Activated CD4-positive, alpha-beta T cell treated with anti-CD3 and anti-CD28 coated beads, Interleukin-2, amount 10 ng/mL, durations not matched to agents 7 days and 5 days (primary cell): ENCODE measurements at places on chromosomes 11 and 22. TPM values are rescaled to one million over a fixed set of nuclear protein-coding genes. Genes with fewer than 3 reads are reported as not detected.

BET1L gene
- total RNA-seq, result 29.7 TPM

GRCh38 chr11:30873924-30874610, 287.9 kb upstream of the MPPED2 start:
- DNase-seq, result no peak

- DNase-seq, result no peak
These were observed 169.7 kb downstream of the CEP164 start for GRCh38 chr11:117497206-117497951.

C22orf31 gene
- not detected for total RNA-seq

DNA sequence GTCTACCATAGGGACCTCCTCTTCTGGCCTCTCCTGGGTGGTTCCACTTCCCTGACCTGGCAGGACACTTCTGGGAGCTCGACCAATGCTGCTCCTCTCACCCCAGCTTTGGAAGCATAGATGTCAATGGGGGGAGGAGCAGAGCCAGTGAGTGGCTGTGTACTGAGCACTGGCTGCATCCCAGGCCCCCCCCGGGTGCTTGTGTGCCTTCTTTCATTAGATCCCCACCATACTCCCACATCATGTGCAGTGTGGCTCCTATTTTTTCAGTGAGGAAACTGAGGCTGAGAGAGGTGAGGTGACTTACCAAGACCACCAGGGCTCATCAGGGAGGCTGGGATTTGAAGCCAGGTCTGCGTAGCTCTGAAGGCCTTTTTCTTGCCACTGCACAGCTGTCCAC, 44.3 kb downstream of the LRRC32 start:
- no peak for DNase-seq

GRCh38 chr11:39541945-39542351, 1917.5 kb downstream of the LRRC4C start:
- DNase-seq, result no peak

GRCh38 chr11:124725719-124726105, 14.0 kb upstream of the NRGN start:
- DNase-seq, result no peak

DNA sequence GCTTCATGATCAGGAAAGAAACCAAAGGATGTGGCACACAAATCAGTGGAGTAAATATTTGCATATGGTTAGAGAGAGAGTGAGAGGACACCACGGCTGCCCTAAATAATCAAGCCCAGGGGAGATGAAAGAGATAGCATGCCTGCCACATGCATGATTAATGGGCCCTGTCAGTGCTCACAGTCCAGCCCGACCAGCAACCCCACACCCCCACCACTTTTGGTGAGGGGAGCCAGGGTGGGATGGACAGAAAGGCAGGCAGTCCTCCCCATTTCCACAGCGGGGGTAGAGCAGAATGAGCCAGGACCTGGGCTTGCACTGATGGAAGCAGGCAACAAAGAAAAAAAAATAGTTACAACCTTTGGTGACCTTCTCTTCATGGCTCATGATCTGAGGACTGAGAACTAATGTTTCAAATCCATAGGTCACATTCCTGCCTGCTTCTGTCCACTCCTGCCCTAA, 545.0 kb downstream of the ETS1 start:
- DNase-seq, result no peak

- no peak for DNase-seq
These were observed 462.1 kb downstream of the BUD13 start for GRCh38 chr11:116310698-116311097.

DNA sequence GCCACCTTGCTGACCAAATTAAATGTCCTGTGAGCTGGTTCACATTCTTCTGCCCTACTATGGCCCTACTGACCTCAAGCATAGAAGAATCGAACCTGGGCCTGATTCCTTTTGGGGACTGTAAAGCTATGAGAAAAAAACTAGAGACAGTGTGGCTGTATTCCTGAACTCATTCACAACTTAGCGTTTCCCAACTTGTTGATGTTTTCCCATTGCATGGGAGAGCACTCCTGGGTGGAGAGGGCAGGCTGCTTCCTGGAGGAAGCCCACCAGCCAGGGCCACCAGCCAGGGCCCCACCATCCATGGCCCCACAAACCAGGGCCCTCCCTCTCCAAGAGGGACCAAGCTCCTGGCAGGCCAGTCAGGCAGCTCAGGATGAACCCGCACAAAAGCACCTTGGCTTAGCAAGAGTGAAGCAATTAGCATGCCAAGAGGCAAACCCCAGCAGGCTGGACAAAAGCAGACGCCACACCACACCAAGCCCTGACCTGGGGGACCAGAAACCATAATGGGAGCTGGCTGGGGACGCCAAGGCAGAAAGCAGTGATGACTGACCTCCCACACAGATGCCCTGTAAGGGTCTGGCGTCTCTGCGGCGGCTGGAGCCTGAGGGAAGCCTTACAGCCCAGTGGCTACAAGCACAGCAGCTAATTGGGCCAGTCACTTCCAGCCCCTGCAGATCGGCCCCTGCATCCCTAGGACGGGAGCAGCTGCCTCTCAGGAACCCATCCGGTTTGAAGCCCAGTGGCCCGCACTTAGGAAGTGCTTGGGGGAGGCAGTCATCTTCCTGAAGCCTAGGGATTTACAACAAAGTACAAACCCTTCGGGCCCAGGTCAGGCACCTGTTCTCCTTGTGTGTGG, 2.1 kb downstream of the CERK start:
- no peak for DNase-seq

DNA sequence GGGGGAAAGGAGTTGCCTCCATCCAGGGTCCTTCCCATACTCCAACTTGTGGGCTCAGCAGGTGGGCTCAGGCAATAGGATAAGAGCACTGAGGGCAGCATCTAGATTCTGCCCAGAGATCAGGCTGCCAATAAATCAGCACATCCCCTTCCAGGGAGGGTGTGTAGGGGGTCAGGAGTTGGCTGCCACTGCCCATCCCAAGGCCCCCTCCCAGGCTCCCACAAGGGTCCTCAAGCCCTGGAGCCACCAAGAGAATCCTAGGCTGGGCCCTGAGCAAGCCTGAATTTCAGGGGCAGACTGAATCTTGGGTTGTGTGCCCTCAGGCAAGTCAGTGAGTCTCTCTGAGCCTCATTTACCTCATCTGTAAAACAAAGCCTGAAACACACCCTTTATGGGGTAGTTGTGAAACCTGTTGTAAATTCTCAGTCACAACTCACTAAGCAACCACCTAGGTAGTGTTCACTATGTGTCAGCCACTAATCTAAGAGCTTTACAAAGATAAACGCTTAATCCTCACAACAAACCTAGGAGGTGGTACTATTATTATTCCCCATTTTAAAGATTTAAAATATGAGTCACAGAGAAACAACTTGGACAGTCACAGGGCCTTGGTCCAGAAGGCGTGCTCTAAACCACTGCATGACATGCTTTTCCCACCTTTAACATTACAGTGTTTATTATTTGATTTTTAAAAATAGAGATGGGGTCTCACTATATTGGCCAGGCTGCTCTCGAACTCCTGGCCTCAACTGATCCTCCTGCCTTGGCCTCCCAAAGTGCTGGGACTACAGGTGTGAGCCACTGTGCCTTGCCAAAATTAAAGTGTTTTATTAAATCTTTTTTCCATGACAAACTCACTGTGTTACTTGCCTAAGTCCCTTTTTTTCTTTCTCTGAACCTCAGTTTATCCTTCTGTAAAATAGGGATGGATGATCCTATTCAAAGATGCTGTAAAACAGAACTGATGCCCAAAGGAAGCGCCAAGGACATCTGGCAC, 36.2 kb downstream of the LMO1 start:
- DNase-seq, result no peak

BLID gene
- not detected for total RNA-seq

- DNase-seq, result no peak
These were observed 39.3 kb downstream of the ZNF202 start for GRCh38 chr11:123702139-123702538.

GRCh38 chr11:32307913-32308312, 127.4 kb downstream of the WT1 start:
- no peak for DNase-seq

IL10RA gene
- total RNA-seq, result 187 TPM

CABP4 gene
- 2.6 TPM for total RNA-seq

GRCh38 chr11:125358254-125358840, 137.7 kb downstream of the FEZ1 start:
- DNase-seq, result no peak

- DNase-seq, result no peak
These were observed 19.3 kb upstream of the CKAP5 start for GRCh38 chr11:46865340-46865739.

DNA sequence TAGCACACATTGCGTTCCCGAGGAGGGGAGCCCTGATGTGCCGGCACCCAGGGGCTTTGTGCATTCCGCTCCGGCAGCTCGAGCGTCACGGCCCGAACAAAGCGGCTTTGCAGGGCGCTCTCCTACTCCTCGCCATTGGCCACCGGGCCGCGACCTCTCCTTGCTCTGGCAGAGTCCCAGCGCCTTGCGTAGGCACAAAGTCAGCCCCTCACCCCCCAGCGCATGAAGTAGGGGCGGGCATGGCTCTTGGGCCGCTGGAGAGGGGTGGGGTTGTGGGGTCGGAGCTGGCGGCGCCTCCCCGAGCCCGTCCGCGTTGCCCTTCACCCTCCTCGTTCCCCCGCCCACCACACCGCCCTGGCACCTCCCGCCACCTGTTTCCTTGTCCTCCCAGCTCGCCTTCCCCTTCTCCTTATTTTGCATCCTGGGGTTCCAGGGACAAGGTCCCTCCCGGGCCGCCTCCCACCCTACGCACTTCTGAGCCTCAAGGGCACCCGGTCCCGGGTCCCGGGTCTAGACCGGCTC, 753 bp upstream of the PPARA start:
- DNase-seq, result peak; percentile 22

DNA sequence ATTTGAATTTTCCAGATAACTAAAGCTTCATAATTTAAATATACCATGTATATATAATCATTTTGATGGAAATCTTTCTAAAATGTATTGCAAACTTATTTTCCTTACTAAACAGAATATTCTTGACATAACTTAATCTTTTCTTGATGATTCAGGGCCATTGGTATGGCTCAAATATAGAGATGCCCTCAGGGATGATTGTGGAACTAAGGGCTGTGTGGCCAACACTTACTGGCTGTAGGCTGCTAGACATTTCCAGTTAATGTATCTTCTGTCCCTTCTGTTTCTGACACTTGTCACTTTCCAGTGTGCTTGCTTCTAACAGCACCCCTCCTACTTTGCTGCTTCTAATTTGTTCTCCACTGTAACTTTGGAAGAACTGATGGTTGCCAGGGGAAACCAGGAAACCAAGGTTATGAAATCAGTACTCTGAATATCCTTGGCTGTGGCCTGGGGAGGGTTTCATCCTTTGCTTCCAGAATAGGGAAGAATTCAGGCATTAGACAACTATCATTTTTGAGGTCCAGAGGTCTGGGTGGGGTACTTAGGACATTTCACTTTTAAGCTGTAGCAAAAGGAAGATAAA, 697.2 kb downstream of the ETS1 start:
- DNase-seq, result no peak

GRCh38 chr22:17007257-17007656, 765 bp downstream of the GAB4 start:
- no peak for DNase-seq

ST14 gene
- total RNA-seq, result not detected

- no peak for DNase-seq
These were observed 8.1 kb downstream of the C11orf91 start for GRCh38 chr11:33692541-33692940.

DNA sequence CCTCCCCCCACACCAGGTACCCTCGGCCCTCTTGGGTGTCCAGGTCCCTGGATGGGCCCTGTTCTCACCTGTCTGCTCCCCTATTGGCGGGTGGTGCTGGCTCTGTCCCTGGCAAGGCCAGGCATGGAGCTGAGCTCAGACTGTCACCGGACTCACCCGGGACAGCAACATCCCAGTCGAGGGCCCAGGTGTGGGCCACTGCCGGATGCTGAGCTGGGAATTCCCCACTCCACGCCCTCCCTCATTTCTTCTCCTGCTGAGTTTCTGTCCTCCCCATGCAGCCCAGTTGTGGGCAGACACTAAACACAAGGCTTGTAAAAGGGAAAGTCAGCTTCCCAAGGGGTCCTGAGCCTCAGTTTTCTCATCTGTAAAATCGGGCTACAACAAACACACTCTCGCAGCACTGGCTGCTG, 2.0 kb upstream of the AP5B1 start:
- no peak for DNase-seq

DNA sequence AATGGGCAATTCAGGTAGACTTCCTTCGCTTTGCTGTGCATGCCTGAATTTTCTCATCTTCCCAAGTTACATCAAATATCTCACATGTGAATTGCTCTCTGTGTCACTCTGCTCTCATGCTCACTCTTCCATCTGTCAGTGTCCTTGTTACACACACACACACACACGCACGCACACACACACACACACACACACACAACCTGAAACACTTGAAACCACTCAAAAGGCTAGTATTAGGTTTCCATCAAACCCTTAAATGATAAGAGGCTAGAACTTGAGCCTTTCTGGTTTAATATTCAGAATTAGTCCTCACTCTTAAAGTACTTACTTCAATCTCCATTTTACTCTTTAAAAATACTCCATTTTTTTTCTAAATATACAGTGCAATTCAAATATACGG, 282.4 kb downstream of the C11orf87 start:
- DNase-seq, result no peak

DNA sequence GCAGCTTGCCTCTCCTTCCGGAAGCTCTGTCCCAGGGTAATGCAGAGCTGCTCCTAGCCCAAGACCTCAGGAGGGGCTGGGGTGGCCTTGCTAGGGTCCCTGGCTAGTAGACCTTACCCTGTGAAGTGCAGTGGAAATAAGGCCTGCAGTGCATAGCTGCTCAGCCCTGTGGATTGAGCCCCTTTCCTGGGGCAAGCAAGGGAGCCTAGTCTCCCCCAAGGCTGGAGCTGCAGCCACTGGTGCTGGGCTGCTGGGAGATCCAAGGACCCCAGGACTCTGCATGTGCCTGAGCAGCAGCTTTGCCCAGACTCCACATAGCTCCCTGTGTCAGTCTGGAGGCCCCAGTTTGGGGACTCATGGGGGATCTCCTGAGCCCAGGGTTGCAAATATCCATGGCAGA, 57.9 kb downstream of the FANCF start:
- no peak for DNase-seq

- DNase-seq, result no peak
These were observed 3.1 kb downstream of the TMEM25 start for GRCh38 chr11:118533769-118534729.

GRCh38 chr11:104736502-104736901, 161.8 kb downstream of the CASP12 start:
- DNase-seq, result no peak

OR8H2 gene
- not detected for total RNA-seq

GRCh38 chr11:34604145-34604544, 16.7 kb upstream of the EHF start:
- DNase-seq, result no peak

- DNase-seq, result no peak
These were observed 8.4 kb upstream of the BID start for GRCh38 chr22:17782621-17783020.
